RPMI7951 (cell line): ENCODE measurements at places on chromosomes 6 and 20. TPM values are rescaled to one million over a fixed set of nuclear protein-coding genes. Genes with fewer than 3 reads are reported as not detected.
A peak's percentile ranks its signal among the peaks of the same experiment; 100 is the strongest.

TRAM2 gene
- 56.2 and 58.0 TPM in 2 replicates for total RNA-seq

DNA sequence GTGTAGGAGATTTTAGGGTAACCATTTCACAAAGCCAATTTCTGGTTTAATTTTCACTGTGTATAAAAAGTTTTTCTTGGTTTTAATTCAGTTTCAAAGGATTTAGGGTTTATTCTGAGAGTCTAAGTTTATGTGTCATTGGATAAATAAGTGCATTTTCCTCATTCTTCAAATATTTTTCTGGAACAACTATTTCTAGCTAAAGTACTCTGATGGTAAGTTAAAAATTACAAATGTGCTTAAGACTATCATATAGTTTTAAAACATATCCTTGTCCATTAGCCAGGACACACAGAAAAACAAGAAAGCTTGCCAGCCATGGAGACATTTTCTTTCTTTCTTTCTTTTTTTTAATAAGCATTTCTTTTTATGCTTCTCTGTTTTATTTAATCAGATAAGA is 333.0 kb downstream of the RFPL4B start:
- no peak for DNase-seq

OTOR gene
- not detected in 2 replicates for total RNA-seq

GRCh38 chr6:130306377-130306776 is 59.4 kb upstream of the TMEM200A start:
- peak; percentile 48 for DNase-seq

DNA sequence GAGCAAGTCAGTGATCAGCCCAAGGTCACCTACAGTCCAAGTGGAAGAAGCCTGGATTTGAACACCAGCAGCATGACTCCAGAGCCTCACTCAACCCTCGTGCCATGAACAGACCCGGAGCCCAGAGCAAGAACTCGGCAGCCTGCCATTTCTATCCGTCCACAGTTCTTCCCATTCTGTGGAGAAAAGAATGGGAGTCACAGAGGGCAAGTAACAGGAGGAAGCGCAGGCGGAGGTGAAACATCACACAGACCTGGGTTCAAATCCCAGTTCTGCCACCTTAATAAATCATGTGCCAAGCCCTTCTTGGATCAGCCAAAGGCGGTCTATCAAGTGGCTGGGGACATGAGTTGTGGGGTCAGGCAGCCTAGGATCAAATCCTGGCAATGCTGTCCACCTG is 4.3 kb downstream of the PREX1 start:
- DNase-seq: no peak

- DNase-seq: no peak
These were observed 853.3 kb upstream of the MAN1A1 start for GRCh38 chr6:120202878-120203277.

HFE gene
- 11.6 and 12.1 TPM in 2 replicates for total RNA-seq

OPN5 gene
- total RNA-seq: not detected in 2 replicates

DNA sequence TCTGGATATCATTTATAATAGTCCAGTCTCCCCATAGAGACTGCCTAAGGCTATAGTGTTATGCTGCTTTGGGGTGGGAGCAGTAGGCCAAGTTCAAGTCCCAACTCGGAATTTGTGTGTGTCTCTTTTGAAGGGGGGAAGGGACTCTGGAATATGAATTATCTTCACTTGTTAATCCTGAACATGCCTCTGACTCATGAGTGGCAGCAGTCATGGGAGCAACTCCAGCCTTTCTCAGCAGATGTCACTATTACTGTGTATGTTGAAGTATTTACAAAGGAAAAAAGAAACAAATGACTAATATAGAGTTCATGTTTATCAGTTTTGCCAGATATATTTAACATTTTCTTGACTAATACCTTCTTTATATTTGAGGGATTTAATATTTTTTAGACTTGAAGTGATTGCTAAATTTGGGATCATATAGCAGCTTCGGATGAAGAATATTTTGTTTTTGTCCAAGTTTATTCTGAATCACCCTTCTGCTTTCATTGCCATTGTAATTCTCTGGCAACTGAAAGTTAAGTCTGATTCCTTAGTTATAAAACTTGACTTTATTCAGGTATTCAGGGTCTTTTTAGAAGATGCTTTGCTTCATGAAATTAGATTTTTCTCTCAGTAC is 23.4 kb downstream of the FAM217A start:
- DNase-seq: peak; percentile 71
